T-helper 9 cell (primary cell): ENCODE measurements at places on chromosomes 12 and 14.

DNA sequence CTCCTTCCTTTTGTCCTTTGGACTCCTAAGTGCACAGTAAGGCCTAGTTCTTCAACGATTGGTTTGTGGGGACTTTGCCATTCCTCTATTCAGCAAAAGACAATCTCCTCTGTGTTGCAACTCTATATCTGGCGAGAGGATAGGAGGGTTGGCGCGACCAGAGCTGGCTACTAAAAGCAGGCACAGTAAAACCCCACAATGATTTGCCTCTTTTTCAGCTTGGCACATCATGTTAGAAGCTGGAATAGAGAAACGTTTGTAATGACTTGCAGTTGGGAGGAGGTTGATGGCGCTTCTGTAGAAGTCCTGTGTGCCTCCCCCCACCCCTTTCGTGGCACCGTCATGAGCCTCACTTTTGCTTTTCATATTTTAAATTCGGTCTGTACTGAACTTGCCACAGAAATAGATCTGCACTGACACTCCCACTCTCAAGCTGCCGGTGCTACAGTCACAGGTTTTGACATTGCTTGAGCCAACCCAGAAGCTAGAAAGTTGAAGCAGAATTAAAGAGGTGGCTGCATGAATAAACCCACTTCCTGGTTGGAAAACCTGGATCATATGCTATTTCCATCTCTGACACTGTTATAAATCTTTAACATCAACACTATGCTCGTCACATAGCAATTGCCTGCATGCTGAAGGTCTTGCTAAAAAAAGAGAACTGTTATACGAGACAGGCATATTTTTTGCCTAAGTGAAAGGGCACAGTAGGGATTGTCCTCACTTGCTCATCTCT, 315.3 kb upstream of the PRICKLE1 start:
- DNase-seq: no peak

DNA sequence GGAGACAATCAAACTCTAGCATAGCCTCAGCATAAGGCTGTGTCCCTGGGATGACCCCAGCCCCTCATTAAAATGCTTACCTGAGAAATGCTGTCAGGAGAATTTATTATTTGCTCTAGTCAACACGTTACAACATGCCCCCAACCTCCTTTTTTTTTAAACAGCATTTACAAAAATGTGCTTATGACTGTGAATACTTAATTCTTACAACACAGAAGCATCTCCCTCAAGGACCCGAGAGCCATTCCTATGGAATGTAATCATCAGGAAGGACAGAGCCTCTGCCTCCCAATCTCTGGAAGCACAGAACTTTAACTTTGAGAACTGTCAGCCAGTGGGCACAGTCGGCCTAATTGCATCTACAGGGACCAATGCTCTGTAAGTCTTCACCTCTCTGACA, 136.6 kb upstream of the OVCH1 start:
- no peak for DNase-seq

- no peak for DNase-seq
Measured at GRCh38 chr12:20599757-20600156, 95.4 kb upstream of the SLCO1C1 start.

DNA sequence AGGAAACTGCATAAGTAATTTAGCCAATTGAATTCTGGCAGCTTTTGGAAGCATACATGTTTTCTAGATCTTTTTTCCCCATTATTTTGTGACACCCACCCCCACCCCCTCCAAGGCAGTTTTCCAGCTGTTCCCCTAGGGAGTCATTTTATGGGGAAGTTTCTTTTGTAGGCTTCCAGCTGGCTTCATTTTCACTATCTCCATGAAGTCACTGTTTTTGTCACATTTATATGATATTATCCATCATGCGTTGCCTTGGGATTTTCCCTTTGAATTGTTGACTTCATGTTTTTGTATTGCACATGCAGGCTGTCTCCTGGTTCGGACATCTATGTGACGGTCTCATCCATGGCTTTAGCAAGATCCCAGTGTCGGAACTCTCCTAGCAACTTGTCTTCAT, 233.6 kb upstream of the RGS6 start:
- DNase-seq: no peak

GRCh38 chr12:28802706-28803438, 346.2 kb upstream of the FAR2 start:
- DNase-seq: no peak

GRCh38 chr14:71606064-71606463, 326.2 kb upstream of the RGS6 start:
- no peak for DNase-seq

- no peak for DNase-seq
Measured at GRCh38 chr12:105336411-105336810, 5.9 kb downstream of the C12orf75 start.

- DNase-seq: no peak
Measured at GRCh38 chr14:84225268-84225667, 1304.7 kb upstream of the FLRT2 start.

- no peak for DNase-seq
Measured at GRCh38 chr14:92570674-92571262, 57.2 kb downstream of the RIN3 start.

GRCh38 chr14:92462568-92462967, 51.0 kb upstream of the RIN3 start:
- no peak for DNase-seq

- DNase-seq: no peak
Measured at GRCh38 chr14:33528655-33529054, 422.2 kb downstream of the EGLN3 start.

DNA sequence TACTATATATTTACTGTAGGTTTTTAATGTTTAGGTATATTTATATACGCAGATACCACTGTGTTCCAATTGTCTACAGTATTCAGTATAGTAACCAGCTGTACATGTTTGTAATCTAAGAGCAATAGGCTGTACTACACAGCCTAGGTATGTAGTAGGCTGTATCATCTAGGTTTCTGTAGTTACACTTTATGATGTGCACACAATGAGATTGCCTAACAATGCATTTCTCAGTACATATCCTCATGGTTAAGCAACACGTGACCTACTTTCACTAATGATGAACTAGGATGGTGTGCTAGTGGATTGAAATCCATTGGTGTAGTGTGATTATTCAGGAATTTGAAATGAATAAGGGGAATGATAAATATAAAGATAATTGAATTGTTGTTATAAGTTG, 77.7 kb downstream of the ETNK1 start:
- DNase-seq: no peak

- DNase-seq: no peak
Measured at GRCh38 chr14:104158827-104159798, 20.7 kb downstream of the KIF26A start.

DNA sequence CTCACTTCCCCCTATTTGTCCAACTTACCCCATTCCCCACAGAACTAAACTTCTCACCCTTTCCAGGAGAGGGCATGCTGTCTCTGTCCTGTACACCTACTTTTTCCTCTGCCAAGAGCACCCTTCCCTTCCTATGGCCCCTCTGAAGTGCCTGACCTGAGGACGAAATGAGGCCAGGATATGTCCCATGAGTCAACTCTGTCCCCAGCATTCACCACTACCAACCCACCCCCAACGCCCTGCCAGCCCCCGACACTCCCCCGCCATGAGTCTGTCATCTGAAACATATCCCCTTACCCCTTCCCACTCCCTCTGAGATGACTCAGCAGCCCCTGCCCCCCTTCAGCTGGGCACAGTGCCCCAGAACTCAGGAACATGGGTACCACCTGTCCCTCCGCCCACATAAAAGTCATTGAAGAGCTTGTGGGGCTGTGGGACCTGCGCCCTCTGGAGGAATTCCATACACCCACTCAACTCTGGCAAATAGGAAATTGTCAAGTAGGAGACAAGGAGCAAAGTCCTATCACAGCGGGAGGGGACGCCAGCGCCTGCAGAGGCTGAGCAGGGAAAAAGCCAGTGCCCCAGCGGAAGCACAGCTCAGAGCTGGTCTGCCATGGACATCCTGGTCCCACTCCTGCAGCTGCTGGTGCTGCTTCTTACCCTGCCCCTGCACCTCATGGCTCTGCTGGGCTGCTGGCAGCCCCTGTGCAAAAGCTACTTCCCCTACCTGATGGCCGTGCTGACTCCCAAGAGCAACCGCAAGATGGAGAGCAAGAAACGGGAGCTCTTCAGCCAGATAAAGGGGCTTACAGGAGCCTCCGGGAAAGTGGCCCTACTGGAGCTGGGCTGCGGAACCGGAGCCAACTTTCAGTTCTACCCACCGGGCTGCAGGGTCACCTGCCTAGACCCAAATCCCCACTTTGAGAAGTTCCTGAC, 26.3 kb downstream of the ITGA7 start:
- DNase-seq: no peak

DNA sequence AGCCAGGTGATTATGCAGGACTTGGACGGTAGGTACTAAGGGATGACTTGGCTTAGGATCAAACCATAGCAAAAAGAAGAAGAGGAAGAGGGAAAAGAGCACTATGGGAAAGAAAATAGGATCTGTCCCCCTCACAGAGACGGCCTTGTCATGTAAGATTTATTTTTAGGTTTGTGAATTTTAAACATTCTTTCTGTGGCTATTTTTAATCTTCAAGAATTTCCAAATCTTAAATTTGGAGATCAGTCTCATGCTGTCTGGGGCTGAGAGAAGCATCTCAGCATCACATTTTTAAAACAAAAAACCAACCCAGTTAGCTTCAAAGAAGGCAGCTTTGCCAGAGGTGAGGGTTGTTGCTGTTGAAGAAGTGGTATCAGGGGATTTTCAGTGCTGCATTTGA, 52.6 kb upstream of the STRN3 start:
- no peak for DNase-seq

GRCh38 chr12:113096675-113097461, 38.7 kb downstream of the RASAL1 start:
- DNase-seq: no peak

DNA sequence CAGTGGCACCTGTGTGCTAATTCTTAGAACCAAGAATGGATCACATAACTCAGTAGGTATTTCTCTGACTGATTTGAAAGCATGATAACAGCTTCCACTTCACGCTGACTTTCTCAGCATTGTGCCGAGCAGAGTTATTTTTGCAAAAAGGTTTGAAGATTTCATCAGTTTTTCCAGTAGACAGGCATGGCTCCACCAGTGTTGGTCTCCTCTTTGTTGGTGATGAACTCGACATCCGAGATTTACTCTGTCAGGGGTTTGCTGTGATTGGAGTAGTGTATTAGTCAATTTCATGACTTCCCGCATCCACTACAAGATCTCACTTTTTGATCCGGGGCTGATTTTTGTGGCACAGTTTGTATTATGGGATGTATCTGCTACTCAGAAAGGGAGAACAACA, 85.3 kb downstream of the PRKCH start:
- DNase-seq: no peak

DNA sequence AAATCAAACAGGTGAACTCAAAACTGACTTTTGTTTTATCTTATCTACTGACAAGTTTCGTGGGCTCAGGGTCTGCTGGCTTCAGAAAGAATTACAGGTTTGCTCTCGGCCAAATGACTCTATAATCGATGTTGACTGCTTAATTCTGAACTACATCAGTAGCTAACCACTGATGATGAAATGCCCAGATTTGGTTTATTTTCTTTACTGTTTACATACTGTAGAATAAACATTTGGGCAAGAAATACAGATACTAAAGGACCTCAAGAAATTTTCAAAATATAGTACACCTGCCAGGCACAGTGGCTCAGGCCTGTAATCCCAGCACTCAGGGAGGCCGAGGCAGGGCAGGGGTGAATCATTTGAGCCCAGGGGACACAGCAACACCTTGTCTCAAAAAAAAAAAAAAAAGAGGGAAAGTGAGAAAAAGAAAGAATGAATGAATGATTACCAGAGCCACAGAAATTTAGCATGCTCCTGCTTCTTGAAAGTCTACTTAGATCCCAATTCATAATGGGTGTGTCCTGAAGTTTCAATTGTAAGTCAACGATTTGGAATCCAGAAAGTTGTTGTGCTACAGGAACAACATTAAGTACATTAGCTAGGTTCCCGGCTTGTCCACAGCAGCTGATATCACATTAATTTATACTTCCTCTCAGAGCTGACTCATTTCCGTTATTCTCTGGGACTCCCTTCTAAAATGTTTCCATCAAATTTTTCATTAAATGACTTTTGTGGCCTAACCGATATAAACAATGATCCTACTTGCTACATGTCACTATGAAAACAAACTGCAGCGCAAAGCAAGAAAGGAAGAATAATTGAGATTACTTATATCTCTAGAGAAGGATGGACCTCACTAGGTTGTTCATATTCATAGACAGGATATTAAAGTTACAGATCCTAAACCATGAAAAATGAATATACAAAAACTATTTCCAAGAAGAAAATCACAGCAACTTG, 134.3 kb downstream of the MED13L start:
- no peak for DNase-seq

DNA sequence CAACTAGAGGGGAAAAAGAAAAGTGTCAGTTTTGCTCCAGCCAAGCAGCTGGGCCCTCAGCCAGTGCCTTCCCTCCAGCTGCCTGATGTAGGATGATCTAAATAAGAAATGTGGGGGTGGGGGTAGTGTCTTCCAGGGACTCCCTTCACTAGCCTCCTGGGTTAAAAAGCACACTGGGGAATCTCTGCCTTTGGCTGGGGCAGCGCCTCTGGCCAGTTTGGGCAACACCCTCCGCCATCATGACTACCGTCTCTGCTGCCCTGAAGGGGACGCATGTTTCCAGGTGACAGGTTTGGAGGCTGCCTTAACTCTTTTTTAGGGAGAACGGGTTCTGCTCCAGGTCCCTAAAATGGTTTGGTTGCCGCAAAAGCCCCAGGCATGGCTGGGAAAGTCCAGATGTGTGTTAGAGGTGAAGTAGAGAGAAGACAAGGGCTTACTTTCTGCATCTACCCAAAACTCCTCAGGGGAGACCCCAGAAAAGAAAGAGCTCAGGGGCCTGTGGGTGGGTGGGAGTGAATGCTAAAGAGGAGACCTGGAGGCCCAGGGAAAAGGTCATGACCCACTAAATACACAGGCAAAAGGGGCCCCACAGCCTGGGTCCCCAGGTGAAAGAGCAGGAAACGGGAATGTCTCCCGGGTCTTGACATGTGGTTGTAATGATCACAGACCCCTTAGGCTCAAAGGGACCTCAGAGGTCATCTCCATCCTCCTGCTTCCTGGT, 132.8 kb upstream of the CCND2 start:
- DNase-seq: no peak

DNA sequence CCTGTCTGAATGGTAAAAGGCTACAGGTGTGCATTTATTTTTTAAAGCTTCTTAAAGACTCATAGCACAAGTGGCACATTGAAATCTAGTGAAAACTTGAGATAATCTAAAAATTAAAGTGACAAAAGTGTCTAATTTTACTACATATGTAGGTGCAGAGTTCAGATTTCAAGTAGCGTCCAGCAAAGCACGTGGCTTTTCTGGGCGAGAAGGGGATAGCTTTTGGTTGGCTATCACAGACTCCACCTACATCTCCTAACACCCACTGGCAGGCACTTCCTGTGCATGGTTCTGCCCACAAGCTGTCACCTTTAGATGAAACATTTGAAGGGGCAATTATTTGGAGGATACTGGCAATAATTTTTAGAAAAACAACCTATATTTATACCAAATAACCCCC, 1.9 kb upstream of the PITPNM2 start:
- DNase-seq: no peak

- DNase-seq: no peak
Measured at GRCh38 chr14:57245941-57246340, 22.8 kb downstream of the EXOC5 start.

DNA sequence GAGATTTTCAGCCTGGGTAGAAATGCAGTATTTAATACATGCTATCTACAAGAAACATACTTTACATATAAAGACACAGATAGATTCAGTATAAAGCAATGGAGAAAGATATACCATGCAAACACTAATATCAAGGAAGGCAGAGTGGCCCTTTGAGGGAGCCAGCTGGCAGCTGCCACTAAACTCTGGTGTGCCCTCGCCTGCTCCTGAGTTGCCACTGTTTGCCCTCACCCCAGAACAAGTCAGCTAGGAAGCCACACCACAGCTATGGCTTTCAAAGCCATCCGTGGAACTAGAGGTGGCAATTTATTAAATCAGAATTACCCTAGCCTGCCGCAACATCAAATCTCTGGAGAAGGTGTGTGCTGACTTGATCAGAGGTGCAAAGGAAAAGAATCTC, 18.3 kb downstream of the PXN start:
- no peak for DNase-seq
